Panc1 (cell line): ENCODE measurements at places on chromosomes 16 and 17. TPM values are rescaled to one million over a fixed set of nuclear protein-coding genes. Genes with fewer than 3 reads are reported as not detected.

TBC1D3L gene
- 7.0 TPM for total RNA-seq

DNA sequence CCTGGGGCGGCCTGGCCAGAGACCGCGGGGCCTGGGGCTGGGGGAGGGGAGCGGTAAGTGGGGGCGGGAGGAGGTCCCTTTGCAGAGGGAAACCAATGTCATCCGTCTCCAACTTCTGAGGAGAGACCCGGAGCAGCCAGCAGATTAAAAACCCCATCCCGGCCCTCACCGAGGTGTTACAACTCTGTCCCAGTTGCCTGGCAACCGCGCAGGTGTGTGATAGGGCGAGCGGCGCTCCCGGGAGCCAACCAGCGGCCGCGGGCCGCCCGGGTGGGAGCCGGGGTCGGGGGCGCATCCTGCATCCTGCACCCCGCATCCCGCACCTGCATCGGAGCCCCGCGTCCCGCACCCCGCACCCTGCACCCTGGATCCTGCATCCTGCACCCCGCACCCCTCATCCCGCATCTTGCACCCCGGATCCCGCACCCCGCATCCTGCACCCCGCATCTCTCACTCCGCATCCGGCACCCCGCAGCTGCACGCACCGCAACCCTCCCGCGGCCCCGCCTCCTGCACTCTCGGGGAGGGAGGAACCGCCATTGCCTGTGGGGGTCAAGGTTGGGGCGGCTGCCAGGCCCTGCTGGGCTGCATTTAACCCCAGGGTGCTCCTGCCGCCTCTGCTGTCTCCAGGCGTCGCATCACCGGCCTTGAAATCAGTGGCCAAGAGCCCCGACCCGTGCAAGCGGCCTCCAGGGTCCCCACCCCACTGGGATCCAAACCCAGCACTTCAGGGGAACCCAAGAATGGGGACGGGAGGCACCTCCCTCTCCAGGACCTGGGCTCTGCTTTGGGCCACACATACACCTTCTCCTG lies 47.3 kb downstream of the RTN4RL1 start:
- no peak for DNase-seq

GRCh38 chr17:34354637-34355036 lies 1.6 kb upstream of the CCL13 start:
- no peak for DNase-seq

HAP1 gene
- total RNA-seq = 11.6 TPM

- no peak for DNase-seq
Observed at GRCh38 chr17:76883744-76884525, 15.7 kb downstream of the MGAT5B start.

TNFSF12 gene
- total RNA-seq = 12.6 TPM

GAS7 gene
- 0.05 TPM for total RNA-seq
